Fibroblast of skin of right biceps (primary cell): ENCODE measurements at places on chromosomes 7 and 10.

DNA sequence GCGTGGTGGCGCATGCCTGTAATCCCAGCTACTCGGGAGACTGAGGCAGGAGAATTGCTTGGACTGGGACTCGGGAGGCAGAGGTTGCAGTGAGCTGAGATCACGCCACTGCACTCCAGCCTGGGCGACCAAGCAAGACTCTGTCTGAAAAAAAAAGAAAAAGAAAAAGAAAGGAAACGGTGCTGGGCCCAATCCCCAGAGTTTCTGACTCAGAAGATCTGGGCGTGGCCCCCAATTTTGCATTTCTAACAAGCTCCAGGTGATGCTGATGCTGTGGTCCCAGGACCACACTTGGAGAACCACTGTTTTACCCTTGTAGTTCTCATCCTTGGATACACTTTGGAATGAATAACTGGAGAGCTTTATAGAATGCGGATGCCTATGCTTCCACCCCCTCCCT is 79.0 kb downstream of the C10orf105 start:
- no peak for DNase-seq

DNA sequence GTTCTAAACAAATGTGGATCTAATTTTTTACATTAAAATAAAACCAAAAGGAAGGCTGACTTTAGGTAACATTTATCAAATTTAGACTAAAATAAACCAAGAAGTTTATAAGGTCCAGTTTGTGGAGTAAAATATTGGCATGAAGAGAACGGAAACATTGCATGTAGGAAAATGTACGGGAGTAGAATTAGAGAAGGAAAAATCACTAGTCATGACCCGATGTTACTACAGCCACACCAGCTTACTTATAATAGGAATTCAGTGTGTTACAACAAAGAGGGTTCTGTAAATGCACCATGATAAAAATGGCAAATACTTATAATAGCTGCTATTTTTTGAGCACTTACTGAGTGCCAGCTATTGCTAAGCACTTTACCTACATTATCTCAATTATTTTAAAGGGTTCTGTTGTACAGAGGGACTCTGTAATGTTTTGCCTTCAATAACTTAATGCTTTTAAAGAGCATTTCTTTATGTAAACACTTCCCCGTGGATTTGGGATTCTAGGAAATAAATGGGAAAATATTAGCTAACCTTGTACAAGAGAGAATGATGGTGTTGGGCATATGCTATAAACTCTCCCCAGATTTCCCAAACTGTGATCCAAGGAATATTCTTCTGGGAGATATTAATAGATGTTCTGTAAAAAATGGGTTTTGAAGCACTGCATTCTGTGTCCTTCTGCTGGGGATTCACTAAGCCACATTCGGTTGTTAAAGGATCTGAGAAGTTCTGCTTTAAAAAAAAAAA is 296.7 kb downstream of the BBS9 start:
- no peak for DNase-seq

DNA sequence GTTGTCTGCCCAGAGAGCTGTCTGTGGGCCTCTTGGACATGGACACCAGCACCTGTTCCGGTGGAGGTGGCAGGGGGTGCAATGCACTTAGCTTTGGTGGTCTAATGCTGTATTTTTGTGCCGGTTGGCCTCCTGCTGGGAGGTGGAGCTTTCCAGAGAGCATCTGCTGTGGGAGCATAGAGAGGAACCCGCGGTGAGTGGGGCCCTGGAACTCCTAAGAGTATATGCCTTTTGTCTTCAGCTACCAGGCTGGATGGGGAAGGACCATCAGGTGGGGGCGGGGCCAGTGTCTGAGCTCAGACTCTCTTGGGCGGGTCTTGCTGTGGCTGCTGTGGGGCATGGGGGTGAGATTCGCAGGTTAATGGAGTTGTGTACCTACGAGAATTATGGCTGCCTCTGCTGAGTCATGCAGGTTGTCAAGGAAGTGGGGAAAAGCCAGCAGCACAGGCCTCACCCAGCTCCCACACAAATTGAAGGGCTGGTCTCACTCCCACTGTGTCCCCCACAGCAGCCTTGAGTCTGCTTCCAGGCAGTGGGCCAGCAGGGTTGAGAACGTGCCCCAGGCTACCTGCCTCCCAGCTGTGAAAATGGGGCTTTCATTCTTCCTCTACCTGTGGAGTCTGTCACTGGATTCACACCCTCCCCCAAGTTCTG is 29.0 kb downstream of the JAKMIP3 start:
- no peak for DNase-seq

GRCh38 chr10:91593366-91593765 is 39.5 kb downstream of the PPP1R3C start:
- no peak for DNase-seq

DNA sequence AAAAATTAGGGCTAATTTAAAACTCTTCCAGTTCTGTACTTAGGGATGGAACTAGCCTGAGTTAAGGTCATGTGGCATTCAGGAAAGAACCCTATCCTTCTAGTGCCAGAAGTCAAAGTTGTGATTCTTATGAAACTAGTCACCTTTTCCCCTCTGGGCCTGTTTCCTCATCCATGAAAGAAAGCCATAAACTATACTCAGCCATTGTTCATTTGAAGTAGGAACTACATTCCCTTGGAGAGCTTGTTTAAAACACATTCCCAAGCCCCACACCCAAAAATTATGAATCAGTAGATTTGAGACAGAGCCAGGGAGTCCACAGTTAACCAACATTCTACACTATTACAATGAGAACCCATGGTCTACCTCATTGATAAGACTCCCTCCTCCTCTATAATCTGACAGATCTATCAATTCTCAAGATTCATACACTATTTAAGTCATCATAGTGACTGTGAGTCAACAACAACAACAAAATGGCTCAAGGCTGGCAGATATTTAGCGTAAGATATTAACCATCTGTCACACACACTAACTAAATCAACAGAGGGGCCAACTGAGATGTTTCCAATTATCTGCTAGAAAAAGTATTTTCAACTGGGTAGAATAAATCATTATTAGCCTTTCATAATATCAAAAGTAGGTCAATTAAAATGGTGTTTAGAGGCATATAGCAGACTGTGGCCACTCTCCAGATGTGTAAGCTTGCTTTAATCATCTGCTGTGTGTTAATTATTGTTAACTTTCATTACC is 102.3 kb downstream of the SLC25A13 start:
- DNase-seq = peak; percentile 58

DNA sequence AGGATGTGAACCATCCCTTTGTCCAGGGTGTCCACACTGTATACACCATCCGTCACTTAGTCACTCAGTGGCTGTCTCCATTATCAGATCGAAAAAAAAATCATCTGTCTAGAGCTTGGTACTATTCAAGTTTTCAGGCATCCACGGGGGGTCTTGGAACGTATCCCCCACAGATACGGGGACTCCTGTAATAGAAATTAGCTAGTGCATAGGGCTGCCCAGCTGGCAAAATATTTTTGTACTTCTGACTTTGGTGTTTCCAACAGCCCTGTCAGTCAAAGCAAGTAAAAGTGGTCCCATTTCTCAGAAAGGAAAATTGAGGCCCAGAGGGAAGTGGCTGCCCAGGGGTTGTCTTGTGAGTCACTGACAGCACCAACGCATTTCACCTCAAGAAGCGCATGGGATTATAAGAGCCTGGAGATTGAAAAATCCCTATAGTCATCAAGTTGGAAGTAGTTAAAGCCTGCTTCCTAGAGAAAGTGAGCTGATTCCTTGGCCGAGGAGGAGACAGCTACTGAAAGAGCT is 52.1 kb upstream of the SLC29A3 start:
- peak; percentile 42 for DNase-seq
